ENCODE measurements at places on chromosomes 7 and 10.

DNA sequence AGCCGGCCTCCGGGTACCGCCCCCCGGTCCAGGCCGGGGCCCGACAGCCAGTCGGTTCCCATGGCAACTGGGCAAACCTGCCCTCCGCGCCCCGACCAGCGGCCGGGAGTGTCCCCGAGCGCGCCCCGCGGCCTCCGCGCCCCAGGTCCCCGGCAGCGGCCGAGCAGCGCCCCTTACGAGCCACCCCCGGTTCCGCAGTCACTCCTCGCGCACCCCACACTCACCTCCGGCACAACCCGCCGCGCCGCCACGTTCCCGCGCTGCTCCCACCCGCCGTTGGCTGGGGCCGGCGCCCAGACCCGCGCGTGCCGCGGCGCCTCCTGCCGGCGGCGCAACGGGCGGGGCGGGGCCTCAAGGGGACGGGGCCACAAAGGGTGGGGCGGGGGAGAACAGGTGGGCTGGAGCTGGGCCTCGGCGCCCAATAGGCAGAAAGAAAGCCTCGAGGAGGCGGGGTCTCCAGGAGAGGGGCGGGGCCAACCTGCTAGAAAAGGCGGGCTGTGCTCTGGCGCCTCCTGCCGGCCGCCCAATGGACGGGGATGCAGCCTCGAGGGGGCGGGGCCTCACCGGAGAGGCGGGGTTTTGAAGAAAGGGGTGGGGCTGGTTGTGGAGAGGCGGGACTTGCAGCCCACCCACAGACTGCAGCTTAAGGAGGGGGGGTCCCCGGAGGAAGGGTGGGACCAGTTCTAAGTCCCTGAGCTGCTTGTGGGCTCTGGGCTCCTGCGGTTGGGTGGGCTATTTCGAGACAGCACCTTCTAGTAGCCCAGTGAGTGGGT lies at the start of gene RADIL:
RADIL (minus strand) TSS at position 345 of the 773 bp plus-strand sequence. CDS start 5,577 bp downstream, outside the sequence.
- peak; percentile 94 for DNase-seq

- no peak for DNase-seq
Measured at GRCh38 chr7:107744345-107744750, 406 bp downstream of the CBLL1 start.

- no peak for DNase-seq
Measured at GRCh38 chr7:2809903-2810625, 34.0 kb downstream of the GNA12 start.

DNA sequence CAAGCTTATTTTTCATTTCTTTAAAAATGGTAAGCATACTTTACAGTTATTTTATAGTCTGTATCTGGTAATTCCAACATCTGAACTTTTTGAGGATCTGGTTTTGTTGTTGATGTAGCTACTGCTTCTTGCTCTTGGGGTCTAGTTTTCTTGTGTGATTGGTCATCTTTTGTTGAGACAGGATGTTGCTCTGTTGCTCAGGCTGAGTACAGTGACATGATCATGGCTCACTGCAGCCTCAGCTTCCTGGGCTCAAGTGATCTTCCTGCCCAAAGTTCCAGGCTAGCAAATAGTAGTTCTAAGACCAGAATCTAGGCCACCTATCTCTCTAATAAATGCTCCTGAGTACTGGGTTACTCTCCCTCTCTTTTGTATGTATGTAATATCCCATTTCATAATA lies 75.7 kb downstream of the NRCAM start:
- no peak for DNase-seq

GRCh38 chr7:3399858-3400257 lies 98.8 kb downstream of the SDK1 start:
- peak; percentile 63 for DNase-seq

- no peak for DNase-seq
Measured at GRCh38 chr10:34494012-34494411, 321.1 kb downstream of the PARD3 start.

DNA sequence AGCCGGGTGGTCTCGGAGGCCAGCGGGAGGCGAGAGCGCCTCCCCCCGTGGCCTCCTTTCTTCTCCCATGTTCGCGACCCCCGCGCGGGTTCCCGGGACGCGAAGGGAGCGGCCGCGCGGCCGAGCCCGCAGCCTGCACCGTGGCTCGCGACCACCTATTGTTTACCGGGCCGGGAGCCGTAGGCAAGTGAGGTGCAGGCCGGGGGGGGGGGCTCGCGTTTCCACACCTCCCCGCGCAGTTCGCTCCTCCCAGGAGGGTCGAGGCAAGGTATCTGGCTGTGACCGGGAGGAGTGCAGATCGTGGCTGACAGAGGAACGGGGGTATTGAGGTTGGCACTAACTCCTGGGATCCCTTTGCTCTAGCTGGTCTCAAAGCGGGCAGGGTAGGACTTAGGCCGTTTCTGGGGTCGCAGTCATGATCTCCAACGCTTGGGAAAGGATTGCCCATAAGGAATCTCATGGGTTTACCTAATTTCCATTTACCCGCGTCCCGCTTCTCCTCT lies 734 bp downstream of the PTPN12 start:
- DNase-seq, result peak; percentile 54

GRCh38 chr7:2941216-2941859 lies 97.2 kb upstream of the GNA12 start:
- peak; percentile 26 for DNase-seq

- DNase-seq, result peak; percentile 88
Measured at GRCh38 chr7:25259487-25260243, 31.4 kb upstream of the NPVF start.

DNA sequence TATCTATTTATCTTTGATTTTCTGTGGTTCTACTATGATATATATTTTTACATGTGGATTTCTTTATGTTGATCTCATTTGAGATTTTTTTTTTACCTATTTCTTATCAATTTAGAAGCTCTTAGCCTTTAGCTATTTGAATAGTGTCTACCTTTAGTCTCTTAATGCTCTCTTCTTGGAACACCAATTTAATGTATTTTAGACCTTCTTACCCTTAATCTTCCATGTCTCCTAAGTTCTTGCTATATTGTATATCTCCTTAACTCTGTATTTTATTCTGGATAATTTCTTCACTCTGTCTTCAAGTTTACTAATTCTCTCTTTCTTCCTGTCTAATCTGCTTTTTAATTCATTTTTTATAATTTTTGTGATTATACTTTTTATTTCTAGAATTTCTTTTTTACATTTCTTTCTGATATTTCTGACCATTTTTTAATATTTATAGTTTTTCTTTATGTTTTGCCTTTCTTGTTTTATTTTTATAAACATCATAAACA lies 27.3 kb downstream of the CSTF2T start:
- DNase-seq, result no peak

- DNase-seq, result no peak
Measured at GRCh38 chr10:16425449-16425848, 11.4 kb upstream of the PTER start.

DNA sequence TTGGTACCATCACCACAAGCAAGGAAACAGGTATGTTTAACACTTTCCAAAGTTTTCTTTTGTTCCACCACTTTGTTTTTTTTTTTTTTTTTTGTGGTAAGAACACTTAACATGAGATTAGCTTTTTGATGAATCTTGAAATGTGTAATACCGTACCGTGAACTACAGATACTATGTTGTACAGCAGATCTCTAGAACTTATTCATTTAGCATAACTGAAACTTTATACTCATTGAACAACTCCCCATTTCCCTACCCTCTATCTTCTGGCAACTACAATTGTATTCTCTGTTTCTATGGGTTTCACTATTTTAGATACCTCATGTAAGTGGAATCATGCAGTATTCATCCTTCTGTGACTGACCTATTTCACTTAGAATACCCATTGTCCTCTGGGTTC lies 162.7 kb upstream of the ITGB1 start:
- no peak for DNase-seq

DNA sequence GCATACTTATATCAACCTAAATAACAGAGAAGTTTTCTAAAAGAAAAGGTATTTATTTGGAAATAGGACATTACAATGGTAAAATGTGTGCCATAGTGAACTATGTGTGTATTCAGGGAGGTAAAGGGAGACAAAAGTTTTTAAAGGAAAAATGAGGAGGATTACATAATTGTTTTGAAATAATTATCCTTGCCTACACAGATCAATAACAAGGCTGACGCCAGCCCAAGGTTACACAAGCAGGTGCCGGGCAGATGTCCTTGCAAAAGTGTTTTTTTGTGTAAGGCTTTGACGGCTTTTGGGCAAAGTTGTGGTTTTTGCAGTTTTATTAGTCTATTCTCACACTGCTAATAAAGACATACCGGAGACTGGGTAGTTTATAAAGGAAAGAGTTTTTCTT lies 22.7 kb upstream of the SLC35B4 start:
- DNase-seq, result no peak

- no peak for DNase-seq
Measured at GRCh38 chr10:128103229-128103714, 23.0 kb downstream of the MKI67 start.

DNA sequence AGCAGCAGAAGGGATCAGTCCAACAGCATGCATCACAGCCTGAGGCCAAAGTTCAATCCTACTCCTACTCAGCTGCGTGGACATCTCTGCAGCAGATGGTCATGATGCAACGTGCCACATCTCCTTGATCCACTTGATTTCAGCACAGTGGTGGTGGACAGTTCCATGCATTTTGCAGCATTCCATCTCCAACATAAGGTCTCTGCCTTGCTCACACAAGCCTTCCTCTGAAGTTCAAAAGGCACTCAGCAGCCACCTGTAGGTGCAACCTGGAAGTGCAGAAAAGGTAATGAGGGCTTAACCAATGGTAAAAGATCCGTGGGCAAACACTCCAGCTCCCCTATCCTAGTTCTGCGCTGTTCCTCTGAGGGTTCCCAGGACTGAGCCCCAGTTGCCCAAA lies 57.5 kb upstream of the CHCHD3 start:
- DNase-seq, result peak; percentile 45

DNA sequence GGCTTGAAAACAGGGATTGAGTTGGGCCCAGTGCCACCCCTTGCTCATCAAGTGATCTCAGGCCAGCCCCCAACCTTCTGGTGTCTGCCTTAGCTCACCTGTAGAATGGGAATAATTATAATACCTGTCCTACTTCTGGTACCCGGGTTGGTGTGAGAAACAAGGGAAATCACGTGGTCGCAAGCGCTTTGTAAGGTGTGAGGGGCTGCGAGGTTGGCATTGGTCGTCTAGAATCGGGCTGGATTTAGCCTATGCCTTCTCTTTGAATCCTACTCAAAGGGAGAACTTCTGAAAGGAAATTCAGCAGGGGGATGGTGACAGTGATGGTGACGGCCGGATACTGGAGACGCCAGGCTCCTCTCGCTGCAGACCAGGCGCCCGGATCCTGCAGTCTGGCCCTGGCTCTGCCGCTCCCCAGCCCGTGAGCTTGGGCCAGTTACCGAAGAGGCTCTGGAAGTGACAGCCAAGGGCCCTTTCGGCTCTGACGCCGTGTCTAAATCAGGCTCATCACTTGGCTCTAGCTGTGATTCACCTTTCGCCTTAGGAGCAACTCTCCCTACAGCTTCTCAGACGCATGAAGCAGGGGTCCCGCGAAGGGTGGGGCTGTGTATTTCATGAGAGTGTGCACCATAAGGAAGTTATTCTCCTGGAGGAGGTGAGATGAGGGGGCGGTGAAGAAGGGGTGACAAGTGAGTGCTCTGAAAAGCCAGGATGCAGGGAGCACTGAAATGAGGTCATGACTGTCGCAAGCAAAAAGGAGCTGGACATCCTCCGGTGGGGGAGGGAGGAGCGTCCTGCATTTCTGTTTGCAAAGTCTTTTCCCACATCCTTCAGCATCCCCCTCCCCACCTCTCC lies 4.0 kb upstream of the CREB5 start:
- DNase-seq, result no peak

- no peak for DNase-seq
Measured at GRCh38 chr7:26420422-26421019, 128.9 kb downstream of the SNX10 start.

DNA sequence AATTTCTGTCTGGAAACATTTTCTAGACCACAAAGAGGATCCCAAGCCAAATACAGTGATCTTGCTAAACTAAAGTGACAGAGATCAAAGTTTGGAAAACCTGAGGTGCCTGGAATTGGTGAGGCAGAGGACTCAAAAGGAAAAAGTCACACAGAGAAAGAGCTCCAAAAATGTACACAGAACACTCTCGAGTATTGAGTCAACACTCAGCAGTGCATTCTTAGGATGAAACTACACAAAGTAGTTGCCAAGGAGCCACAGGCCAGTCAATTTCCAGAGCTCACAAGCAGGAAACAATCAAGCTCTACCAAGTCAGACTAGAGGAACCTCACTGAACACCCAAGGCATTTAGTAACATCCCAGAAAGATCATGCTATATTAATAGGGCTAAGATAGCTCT lies 61.3 kb downstream of the MICU1 start:
- DNase-seq, result no peak

DNA sequence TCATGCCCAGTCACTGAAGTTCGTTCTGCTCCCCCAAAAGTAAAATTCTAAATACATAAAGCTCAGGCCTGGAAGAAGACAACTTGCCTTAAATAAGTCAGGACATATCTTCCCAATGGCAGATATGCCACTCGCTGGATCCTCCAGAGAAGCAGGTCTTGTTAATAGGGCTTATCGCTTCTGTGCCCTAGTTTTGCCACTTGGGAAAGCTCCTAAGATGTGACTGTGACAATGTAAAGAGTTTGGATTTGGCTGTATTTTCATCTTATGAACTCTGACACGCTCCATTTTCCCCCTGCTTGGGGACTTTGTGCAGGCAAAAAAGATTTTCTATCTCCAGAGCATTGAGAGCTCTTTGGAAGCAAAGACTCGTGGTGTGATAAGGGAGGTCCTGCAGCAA lies 279.9 kb downstream of the WDR11 start:
- DNase-seq, result no peak

DNA sequence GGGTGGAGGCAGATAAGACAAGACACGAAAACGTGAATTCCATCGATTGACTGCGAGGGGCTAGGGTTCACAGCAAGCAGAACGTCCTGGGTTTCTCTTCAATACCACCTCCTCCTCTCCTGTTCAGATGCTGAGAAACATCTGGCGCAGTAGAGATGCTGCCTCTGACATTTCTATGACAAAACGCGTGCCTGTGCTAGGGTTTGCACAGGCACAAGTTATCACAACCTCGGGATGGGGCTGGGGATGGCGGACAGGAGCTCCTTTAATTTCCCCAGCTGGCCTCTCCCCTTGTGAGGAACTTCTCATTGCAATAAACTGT lies 99.8 kb upstream of the SVIL start:
- no peak for DNase-seq

- DNase-seq, result no peak
Measured at GRCh38 chr10:5665373-5666007, 905 bp downstream of the ASB13 start.

DNA sequence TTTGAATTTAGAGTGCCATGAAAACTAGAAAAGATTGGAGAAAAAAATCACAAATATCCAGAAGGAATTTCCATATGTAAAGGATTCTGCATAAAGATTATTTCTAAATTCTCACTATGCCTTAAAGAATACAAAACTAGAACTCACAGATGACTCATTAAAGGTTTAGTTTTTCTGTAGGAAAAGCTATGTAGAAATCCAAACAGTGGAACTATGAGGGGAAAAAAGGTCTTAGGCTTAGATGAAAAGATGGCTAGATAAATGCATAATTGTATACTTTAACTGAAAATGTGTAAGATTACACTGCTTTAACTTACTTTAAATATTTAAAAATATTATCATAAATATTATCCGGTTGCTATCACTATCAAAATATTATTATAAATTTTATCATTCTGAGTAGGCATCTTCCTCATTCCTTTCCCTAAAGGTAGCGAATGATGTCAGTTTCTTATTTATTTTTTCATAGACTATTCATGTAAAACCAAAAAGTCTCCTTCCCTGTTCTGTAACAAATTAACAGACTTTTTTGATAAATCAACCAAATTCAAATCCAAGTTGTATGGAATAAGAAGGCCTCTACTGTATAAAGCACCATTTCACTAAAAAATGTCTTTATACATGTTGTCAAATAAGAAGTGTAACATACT lies 69.1 kb upstream of the COMTD1 start:
- DNase-seq, result no peak

- no peak for DNase-seq
Measured at GRCh38 chr7:13639396-13639795, 350.1 kb downstream of the ETV1 start.

Data from A673 (cell line).